ENCODE measurements at places on chromosomes 1 and 21.

- DNase-seq = no peak
Observed at GRCh38 chr1:42041031-42041430, 112.2 kb upstream of the GUCA2B start.

- no peak for DNase-seq
Observed at GRCh38 chr1:247440001-247440620, 17.8 kb downstream of the OR2B11 start.

DNA sequence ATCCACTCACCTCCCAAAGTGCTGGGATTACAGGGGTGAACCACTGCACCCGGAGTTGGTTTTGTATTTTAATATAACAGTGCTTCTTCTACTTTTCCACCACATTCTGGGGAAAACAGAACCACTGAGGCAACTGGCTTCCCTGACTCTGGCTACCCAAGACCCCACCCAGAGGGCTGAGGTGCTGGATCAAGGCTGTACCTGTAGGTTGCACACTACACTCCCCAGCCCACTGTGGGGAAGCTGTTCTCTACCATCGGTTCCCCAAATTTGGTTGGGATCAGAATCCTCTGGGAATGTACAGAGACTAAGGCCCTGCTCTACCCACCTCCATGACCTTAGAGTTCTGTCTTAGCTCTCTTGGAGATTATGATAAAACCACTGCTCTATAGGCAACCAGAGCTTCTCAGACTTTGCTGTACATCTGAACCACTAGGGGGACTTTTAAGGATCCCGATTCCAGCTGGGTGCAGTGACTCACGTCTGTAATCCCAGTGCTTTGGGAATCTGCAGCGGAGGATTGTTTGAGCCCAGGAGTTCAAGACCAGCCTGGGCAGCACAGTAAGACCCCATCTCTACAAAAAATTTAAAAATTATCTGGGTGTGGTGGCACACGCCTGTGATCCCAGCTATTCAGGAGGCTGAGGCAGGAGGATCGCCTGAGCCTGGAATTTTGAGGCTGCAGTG lies 51.6 kb downstream of the GNG4 start:
- DNase-seq = no peak

- DNase-seq = no peak
Observed at GRCh38 chr1:155884031-155884960, 24.9 kb downstream of the SYT11 start.

Data from mesenteric fat pad (tissue), 1 donor.